ENCODE measurements at places on chromosomes 5 and 9.

DNA sequence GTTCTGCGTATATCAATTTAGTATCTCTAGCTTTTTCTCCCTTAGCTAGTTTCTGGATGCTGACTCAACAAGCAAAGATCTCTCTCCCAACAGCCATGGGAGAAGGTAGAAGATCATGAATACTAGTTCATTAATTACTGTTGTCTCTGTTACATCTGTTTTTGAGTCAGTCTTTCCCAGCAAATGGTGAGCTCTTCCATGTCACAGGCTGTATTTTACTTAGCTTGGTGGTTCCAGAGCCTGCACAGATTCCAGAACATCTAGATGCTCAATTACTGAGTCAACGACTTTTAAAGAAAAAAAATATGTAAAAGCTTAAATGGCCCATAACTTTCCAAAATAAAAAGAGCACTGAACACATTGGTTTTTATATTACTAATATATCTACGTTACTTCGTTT, 307.2 kb downstream of the NSG2 start:
- no peak for DNase-seq

- DNase-seq, result no peak
Measured at GRCh38 chr9:114469091-114469853, 36.0 kb downstream of the WHRN start.

DNA sequence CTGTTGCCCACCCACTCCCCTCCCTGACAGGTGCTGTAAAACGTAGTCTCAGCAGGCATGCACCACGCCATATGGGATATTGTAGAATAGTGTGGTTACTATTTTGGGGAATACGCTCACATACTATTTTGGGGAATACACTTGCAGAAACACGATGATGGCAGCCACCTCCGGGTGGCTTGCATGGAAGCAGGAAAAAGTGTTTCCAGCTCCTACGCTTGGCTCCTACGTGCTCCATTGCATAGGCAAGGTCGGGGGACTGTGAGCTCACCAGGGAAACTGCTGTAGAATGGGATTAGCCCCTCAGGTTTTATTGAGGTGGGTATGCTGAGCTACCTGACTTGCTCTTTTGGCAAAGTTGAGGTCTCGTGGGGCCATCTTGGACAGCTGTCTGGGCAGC, 160.3 kb upstream of the NFIL3 start:
- DNase-seq, result no peak

DNA sequence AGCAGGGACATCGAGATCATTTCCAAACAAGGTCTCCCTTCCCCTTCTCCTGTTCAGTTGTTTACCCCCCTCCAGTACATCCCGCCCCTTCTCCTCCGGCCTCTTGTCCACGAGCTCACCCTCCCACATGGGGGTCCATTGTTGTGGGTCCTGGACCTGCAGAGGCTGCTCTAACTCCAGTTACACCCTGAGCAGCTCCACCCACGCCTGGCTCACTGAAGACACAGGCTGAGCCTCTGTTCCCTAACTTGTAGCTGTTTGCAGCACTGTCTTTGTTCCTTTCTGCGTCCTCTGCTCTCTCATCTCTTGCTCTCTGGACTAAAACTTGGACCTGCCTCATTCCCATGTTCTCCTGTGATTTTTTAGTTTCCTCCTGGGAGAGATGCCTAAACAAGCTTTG, 377.5 kb downstream of the MED10 start:
- DNase-seq, result no peak

- DNase-seq, result no peak
Measured at GRCh38 chr5:98144710-98145109, 628.8 kb upstream of the RGMB start.

GRCh38 chr5:110909950-110910349, 161.6 kb upstream of the TSLP start:
- no peak for DNase-seq

DNA sequence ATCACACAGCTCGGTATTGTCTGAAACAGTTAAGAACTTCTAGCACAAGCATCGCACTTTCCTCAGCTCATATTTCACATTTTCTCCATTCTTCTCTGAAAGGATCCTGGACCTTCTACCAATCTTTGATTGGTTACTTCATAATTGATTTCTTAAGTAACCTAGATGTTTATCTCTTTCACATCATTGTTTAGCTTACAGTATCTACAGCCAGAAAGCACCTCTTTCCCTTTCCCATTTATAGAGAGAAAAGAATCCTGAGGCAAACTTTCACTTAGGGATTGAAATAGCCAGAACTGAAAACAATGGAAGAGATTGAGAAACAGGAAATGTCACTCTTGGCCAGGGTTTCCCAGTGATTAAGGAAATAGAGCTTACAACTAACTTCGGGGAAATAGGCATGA, 2.5 kb downstream of the IL33 start:
- DNase-seq, result no peak

GRCh38 chr9:119240546-119240945, 128.7 kb downstream of the BRINP1 start:
- no peak for DNase-seq

- DNase-seq, result no peak
Measured at GRCh38 chr9:127693143-127693542, 13.6 kb upstream of the CFAP157 start.

- DNase-seq, result no peak
Measured at GRCh38 chr5:121731377-121731776, 120.3 kb upstream of the FTMT start.

DNA sequence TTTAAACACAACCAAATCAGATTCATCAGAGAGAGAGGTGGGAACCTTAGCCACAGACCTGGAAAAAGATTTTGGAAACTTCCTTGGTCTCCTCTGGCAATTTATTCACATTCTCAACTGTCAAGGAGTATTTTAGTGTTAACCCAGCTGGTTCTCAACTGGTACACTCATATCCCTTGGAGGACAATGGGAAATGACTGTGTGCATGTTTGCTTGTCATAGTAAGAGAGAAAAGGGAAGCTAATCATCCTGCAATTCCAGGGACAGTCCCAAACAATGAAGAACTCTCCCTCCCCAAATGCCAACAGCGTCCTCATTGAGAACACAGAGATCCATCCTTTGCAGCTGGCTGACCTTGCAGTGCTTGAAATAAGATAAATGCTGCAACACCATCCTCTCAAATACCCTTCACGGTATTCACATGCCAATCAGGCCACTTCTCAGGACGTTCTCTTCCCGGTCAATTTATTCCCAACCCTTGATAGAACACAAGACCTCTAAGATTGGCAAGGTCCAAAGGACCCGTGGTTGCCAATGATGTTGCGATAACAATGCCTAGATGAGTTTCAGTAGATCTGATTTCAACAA, 75.5 kb downstream of the EPB41L4B start:
- DNase-seq, result no peak

- no peak for DNase-seq
Measured at GRCh38 chr9:81083067-81083466, 606.3 kb downstream of the TLE1 start.

DNA sequence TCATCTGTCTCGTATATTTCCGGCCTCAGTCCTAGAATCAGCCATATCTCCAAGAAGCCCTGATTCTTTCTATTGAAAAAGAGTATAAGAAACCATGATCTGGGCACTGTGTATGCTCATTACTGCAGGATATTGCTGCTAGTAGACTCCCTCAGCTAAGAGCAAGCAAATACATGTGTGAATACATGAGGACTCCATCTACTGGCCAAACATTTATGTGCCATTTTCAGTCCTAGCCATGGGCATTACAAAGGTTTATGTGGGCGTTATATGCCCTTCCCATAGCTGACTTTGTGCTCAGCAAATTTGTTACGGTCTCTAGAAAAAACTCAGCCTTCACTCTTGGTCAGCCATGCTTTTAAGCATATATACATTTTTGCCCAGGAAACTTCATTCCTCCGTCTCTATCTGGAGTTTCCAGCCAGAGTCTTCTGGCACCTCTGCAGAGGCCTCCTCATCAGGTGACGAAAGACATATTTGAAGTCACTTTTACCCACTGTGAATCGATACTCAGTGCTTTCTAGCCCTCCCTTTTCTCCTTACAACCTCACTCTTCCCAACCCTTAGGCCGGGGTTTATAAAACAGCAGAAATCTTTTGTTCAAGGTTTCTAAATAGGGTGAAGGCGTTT, 1495.6 kb upstream of the CDH6 start:
- DNase-seq, result no peak

- no peak for DNase-seq
Measured at GRCh38 chr9:85541876-85542275, 199.9 kb downstream of the AGTPBP1 start.

DNA sequence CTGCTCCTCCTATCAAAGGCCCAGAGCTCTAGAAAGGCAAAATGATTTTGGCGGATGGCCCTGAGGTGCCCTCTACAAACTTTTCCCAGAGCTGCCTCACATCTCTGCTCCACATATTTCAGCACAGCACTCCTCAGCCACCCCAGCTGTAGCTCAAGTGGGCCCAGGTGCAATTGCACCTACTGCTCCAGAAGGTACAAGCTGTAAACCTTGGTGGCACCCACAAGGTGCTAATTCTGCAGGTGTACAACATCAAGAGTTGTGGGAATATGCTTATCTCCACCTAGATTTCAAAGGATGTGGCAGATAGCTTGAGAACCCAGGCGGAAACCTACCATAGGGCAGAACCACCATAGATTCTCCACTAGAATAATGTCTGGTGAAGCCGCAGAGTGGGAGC, 432.2 kb downstream of the TMEM232 start:
- no peak for DNase-seq

- DNase-seq, result no peak
Measured at GRCh38 chr5:124678922-124679519, 67.4 kb downstream of the ZNF608 start.

GRCh38 chr5:151751593-151751992, 6.8 kb downstream of the ATOX1 start:
- no peak for DNase-seq

DNA sequence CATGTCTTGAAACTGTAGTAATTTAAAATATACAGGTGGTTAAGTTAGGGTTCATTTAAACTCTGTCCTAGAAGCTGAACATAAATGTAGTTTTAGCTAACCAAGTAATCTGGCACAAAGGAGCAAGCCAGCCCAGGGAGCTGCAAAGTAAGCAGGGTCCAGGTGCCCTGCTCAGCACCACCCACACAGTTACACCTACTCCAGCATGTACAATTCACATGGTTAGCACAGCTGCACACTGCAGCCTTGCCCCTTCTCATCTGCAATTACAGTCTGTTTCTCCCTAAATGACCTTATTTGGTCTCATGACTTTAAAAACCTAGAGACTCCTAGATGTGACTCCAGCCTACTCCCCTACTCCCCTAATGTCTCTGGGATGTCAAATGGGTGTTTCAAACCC, 128.4 kb downstream of the EPB41L4A start:
- DNase-seq, result no peak

GRCh38 chr9:2299156-2299842, 284.2 kb downstream of the SMARCA2 start:
- no peak for DNase-seq

DNA sequence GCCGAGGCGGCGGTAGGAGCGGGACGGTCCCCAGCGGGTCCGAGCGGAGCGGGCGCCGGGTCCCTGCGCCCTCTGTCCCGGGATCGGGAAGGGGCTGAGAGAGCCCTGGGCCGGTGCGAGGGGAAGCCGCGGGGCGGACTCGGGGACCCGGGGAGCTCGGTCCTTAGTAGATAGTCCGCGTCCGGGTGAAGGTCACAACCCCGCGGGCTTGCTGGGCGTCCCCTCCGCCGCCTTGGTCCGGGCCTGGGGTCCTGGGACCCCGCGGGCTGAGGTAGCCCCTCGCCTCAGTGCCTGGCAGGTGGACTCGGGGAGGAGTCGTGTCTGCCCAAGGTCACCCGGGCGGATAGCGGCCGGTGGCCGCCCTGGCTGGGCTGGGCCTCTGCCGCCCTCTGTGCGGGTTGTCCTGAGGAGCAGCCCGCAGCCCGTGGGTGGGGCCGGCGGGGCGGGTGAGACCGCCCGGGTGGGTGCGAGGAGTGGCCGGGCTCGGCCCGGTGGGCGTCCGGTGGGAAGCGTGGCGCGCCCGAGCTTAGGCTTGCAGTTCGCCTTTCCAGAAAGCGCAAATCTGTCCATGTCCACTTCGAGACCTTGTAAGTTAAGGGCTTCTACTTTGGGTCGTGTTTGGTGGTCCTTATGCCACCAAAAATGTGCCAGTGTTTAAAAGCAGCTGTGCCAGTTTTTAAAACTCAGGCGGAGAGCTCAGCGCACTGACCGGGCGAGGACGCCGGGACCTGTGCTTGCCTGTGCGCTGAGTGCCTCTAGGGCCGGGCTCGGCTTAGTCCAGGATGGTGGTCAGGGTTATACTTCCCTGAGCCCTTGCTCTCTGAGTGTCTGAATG, 554 bp downstream of the SDHA start:
- peak; percentile 6 for DNase-seq

DNA sequence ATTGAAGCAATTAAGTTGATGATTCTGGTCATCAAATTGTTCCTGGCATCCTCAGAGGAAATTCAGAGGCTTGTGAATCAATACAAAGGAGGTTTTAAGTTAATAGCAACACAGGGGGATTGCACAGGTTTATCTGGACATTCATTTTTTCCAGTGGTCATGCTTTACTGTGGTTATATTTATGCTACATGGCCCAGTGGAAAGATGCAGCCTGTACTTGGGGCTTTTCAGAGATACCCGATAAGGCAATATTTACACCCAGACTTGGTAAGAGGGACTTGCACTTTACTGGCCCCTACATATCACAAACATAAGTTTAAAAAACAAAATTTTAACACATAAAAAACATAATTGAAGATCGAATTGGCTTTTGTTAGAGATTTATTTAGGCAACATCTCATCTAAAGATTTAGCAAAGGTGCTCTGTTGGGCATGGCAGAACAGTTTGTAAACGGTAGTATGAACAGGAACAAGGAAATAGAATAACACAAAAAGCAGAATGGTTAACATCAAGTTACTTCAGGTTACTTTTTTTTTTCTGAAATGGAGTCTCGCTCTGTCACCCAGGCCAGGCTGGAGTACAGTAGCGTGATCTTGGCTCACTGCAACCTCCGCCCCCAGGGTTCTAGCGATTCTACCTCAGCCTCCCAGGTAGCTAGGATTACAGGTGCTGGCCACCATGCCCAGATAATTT, 49.7 kb upstream of the GLDC start:
- DNase-seq, result no peak

DNA sequence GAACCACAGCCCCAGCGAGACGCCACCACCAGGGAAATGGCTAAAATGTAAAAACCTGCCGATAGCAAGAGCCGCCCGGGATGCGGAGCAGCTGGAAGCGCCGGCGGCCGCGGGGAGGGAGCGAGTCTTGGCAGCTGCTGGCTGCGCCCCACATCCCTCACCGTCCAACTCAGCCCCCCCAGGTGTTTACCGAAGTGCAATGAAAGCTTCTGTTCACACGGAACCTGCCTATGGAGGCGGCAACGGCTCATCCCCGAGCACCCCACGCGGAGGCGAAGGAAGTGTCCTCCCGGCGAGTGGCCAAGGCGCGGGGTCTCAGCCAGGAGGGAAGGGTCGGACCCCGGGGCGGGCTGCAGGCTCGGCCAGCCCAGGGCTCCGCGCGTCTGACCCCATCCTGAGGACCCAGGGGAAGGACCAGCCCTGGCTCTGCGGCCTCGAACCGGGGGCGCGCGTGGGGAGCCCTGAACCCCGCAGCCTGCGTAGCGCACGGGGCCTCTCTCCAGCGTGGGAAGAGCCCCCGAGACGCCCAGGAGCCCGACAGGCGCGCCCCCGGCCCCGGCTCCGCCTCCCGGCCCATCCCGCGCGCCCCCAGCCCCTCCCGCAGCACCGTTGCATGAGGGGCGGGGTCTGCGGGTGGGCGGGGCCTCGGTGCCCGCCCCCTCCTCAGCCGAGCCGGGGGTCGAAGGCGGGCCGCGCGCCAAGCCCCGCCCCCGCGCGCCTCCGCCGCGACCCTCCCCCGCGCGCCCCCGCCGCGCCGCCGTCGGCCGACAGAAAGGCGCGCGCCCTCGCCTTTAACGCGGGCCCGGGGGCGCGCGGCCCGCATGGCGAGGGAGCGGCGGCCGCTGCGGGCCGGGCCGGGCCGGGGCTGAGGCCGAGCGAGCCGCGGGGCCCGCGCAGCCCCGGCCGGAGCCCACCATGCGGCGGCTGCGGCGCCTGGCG, at the start of gene DIPK1B:
DIPK1B (plus strand) TSS at position 822 of the 939 bp plus-strand sequence; CDS start at position 916, 94 bp downstream.
- no peak for DNase-seq

- no peak for DNase-seq
Measured at GRCh38 chr5:133265257-133265656, 213.4 kb downstream of the HSPA4 start.
